ENCODE measurements at places on chromosomes 5 and 9.

- no peak for DNase-seq
These were observed 92.6 kb downstream of the OSMR start for GRCh38 chr5:38938424-38938823.

DNA sequence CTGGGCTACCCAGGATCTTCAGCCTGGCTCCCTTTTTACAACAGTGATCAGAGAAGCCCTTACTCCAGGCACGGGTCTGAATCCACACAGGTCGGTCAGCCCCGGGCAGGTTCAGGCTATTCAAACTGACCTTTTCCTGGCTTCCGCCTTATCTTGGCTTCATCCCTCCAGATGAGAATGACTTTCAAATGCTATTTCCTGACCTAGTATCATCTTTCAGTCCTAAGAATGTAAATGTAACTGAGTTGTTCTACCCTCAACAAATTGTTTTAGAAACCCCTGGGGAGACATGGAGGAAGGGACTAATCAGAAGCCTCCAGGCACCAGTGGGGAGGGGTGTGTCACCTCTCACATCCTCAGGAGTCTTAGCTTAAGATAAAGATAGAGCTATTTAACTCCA, 213.2 kb downstream of the EPB41L4A start:
- no peak for DNase-seq

GRCh38 chr9:87346061-87346665, 151.5 kb upstream of the DAPK1 start:
- DNase-seq: no peak

DNA sequence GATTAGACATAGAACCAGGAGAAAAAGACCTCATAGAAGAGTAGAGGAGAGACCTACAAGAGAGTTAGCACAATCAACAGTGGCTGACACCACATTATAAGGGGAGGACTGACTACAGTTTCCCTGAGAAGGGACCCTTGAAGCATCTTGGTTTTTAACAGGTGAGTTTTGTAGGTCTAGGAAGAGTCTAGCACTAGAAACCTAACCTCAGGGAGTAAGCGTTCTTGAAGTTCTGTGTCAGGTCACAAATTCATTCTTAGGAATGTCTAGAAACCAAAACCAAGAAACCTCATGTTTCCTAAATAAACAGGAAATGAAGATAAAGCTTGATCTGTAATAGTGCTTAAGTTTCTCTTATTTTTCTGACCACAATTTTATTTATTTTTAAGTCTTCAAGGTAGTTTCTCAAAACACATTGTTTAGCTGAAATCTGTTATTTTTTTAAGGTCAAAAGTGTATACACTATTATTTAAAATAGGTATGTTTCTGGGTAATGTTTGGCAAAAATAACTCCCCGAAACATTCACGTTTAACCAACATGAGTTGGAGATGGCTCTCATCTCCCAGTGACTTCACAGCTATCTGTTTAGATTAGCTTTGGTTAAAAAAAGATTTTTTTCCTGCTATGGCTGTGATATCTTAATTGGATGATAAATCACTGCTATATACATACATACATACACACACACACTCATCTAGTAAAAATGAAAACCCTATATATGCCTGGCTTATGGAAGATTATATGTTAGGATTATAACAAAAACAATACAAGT, 37.1 kb downstream of the MAP3K1 start:
- DNase-seq: no peak

GRCh38 chr5:79990205-79990597, 861 bp downstream of the MTX3 start:
- no peak for DNase-seq

DNA sequence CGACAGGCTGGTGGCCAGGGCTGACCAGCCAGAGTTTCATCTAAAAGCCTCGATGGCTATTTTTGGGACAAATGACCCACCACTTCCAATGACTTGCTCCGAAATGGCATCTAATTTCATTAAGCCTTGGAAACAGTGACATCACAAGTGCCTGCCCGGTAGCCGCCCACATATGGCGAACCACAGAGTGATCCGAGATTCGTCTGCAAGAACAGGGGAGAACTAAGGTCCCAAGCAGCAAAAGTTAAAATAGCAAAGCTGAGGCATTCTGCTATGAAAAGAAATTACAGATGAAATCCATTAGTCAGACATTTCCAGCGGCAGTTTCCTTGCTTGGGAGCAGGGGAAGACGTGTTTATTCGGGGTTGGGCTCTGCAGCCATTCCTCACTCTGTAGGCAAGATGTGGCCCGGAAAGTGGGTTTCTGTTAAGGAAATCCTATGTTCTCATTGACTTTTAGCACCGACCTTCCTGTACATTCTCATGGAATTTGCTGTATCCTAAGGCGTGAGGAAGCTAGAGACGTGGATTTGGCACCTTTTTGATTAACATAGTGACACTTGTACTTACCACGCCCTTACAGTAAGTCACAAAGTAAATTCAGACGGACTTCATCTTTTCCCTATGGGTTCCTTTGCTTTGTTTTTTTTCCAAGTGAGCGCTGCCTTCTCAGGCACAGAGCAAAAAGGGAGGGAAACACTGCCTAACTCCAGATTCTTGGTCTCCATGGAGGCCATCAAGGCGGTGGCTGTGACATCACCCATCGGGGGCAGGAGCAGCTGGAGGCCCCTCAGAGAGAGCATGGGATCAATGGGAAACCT, 45.1 kb downstream of the ERGIC1 start:
- no peak for DNase-seq

- DNase-seq: peak; percentile 80
These were observed 15.8 kb upstream of the RAPGEF1 start for GRCh38 chr9:131755541-131756198.

- no peak for DNase-seq
These were observed 57.4 kb downstream of the CFAP95 start for GRCh38 chr9:69877852-69878514.

DNA sequence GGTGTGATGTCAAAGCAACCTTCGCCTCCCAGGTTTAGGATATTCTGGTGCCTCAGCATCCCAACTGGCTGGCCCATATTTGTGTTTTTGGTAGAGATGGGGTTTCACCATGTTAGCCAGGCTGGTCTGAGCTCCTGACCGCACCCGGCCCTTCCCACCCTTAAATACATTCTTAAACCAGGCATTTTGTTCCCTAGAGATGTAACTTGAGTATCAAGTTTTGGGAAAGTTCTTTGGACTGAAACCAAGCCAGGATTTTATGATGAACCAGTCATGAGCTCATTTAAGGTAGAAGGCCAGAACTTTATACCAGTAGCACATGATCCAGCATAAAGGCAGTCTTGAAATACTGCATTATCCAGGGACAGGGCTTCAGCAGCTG, 3.5 kb downstream of the RPL7A start:
- DNase-seq: no peak

GRCh38 chr5:123943151-123943550, 431.2 kb downstream of the CSNK1G3 start:
- DNase-seq: no peak

All from stimulated activated CD8-positive, alpha-beta memory T cell treated with anti-CD3 and anti-CD28 coated beads, Interleukin-4, amount 100 ng/mL, for 1 hour (primary cell).